ENCODE measurements at places on chromosomes 7 and 10. TPM values are rescaled to one million over a fixed set of nuclear protein-coding genes. Genes with fewer than 3 reads are reported as not detected.

The FBXL13 gene
- polyA plus RNA-seq, result not detected

The NUP205 gene
- 29.2 TPM for polyA plus RNA-seq

The TLL2 gene
- polyA plus RNA-seq, result not detected

The MYOZ1 gene
- not detected for polyA plus RNA-seq

The ANKRD26 gene
- 1.6 TPM for polyA plus RNA-seq

DNA sequence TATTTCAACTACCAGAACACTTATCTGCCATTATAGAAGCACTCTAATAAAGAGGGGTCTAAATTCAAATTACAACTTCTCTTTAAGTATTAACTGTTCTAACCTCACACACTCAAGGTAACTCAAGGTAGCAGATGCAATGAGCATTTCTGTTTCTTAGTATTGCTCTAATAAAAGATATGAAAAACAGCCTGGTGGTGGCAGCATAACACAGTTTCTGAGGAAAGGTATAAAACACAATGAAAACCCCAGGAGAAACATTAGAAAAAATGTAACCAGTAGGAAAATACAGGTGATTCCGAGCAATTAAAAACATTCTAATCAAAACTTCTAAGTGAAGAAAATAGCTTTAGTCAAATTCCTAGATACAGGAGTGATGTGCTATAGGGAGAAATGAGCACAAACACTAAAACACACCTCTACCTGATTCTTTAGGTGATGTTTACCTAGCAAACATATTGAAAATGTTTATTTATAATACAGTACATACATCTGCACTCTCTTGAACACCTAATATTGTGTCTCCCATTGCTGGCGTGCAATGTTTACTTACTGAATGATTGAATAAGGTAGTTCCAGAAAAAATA lies 3.5 kb downstream of the MKRN1 start:
- DNase-seq, result peak; percentile 52

GRCh38 chr10:132381741-132382140 lies 15.3 kb upstream of the PWWP2B start:
- no peak for DNase-seq

- no peak for DNase-seq
These were observed 3.3 kb downstream of the SLIT1 start for GRCh38 chr10:97182288-97182990.

- DNase-seq, result peak; percentile 64
These were observed 8.3 kb downstream of the XPNPEP1 start for GRCh38 chr10:109914966-109915365.

DNA sequence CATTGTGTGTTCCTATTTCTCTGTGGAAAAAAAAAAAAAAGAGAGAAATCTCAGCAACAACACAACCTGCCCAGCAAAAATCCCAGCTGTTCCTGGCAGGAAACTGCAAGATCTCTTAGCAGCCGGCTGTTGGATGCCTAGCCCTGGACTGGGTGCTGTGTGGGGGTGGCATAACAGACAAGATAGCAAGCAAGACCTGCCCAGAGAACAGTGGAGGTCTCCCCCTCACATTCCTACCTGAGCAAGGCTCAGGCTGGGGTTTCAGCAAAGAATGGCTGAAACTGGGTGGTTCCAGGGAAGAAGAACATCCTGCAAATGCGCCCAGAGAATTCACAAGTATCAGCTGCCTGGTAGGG lies 248.8 kb upstream of the ZMIZ1 start:
- DNase-seq, result no peak

- DNase-seq, result no peak
These were observed 15.5 kb downstream of the AGMO start for GRCh38 chr7:15546272-15546792.

GRCh38 chr10:133391761-133392518 lies 2.0 kb upstream of the MTG1 start:
- DNase-seq, result no peak

DNA sequence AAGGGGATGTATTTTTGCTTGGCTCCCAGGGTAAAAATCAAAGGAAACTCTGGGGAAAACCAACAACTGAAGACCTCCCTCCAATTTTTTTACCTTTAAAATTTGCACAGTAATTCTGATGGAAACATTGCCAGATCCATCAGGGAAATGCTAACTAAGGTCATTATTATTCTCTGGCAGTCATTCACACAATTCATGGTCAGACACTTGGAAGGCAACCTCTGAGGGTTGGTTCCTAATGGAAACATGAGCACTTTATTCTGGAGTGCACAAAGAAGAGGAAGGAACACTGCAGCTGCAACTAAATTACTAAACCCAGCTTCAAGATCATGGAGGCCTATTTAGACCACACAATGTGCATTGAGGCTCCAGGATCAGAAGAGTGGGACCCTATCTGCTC lies 34.2 kb downstream of the SRI start:
- no peak for DNase-seq

DNA sequence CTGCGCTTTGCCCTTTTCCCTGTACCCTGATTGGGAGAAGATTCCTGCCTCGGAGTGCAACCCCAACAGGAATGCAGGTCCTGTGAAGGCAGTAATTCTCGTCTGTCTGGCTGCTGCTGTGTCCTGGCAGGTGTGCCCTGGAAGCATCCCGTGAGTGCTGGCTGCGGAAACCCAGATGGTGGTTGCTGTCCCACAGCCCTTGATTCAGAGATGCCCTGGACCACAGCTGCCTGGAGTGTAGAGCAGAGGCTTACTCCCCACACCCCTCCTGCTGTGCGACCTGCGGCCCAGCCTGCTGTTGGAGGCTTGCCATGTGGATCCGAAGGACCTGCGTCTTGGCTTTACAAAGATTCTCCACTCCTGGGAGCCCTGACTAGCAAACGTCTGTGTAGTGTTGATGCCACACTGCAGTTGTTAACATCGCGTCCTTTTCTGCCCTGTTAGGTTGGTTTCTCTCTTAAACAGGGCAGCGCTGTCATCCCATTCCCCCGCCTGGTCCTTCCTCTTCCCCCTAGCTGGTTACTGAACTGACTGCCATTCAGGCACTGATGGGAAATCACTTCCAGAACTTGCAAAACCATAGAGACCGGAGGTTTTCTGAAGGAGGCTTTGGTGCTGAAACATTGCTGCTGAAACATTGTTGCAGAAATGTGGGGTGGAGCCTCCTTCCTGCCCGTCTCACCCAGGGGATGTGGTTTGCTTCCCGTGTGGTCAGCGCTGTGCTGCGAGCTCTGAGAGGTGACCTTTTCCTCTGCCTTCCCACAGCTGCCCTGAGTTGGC lies 53.3 kb downstream of the DNAJB6 start:
- DNase-seq, result peak; percentile 31

DNA sequence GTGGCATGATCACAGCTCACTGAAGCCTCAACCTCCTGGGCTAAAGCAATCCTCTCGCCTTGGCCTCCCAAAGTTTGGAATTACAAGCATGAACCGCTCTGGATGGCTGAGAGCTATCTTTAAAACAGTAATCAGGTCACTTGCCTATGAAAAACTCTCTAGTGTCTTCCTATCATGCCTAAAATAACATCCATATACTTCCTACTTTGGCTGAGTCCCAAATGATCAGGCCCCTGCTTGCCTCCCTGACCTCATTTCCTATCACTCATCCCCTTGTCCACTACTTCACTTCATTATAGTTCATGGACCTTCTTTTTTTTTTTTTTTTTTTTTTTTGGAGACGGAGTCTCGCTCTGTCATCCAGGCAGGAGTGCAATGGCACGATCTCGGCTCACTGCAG lies 28.0 kb downstream of the SEPTIN7 start:
- DNase-seq, result no peak

GRCh38 chr7:144784943-144785342 lies 50.9 kb downstream of the TPK1 start:
- no peak for DNase-seq

DNA sequence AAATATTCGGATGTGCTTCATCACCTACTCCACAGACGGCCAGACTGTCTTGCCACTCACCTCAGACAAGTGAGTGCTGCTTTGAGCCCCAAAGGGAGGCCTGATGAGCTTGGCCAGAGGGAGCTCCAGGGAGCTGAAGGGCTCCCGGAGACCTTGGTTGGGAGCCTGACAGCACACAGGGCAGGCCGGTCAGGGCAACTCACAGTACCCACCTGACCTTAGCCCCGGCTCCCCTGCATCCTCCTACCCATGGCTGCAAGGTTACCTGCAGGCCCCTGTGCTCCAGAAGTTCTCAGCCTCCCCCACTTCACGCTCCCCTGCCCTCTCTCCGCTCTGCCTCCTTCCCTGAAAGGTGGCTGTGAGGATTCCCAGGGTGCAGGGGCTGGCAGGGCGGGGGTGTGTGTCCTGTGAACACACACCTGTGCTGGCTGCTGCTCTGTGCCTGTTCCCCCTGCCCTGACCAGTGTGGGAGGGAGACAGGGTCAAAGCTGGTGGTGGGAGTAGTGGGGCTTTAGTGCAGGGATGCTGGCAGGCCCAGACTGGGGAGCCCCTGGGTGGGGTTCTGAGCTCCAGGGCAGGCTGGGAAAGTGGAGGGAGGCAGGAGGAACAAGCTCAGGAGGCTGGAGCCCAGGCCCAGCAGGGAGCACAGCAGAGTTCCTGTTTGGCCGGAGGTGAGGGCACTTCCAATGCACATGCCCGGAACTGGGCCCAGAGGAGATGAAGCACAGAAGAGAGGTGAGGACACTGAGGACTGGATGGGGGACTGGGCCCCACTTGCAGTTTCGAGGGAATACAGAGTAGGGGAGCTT lies 7.2 kb downstream of the ANTXRL start:
- no peak for DNase-seq

DNA sequence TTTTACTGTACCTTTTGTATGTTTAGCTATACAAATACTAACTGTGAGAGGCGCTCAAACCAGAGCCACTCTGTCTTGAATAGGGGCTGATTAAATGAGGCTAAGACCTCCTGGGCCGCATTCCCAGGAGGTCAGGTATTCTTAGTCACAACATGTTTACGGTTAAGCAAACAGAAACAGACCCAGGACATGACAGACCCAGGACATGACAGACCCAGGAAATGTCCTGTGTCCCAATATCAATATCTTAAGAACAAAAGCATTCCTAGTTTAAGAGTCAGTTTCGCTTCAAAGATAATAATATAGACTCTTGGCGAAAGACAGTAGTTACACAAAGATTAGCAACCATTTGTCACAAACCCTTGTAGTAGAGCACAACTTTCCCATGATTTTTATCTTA lies 304.5 kb downstream of the CCSER2 start:
- no peak for DNase-seq

DNA sequence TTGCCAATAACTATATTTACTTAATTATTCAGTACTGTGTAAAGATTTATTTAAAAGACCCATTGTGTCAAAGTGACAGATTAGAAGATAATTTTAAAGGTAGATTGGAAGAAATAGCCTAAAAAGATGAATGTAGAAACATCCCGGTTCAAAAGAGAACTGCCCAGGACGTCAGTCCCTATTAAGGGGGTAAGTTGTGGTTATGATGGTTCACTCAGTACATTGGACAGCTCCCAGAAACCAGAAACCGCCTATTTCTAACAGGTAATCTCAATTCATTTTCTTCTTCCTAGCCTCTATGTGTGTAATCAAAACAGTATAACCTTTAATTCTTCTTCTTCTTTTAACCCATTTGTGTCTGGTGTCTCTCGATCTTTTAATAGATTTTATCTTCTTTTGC lies 1.5 kb upstream of the FERD3L start:
- DNase-seq, result no peak

DNA sequence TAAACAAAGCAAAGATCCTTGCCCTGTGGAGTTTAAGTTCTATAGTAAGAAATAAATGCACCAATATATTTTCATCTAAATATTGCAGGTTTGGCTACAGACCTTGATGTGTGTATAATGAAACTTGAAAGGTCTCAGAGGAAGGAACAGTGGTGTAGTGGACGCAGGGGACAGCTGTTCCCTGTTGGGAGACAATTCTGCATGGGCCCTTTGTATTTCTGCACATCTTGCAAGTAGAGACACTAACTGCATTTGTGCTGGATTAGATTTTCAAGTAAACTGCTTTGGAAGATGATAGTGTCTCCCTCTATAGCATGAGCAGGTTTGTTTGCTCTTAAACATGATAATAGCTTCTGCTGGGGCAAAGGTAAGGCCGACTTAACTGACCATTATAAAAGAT lies 57.5 kb upstream of the FAM133B start:
- DNase-seq, result no peak

- DNase-seq, result no peak
These were observed 74.4 kb upstream of the PAX2 start for GRCh38 chr10:100670828-100671479.

DNA sequence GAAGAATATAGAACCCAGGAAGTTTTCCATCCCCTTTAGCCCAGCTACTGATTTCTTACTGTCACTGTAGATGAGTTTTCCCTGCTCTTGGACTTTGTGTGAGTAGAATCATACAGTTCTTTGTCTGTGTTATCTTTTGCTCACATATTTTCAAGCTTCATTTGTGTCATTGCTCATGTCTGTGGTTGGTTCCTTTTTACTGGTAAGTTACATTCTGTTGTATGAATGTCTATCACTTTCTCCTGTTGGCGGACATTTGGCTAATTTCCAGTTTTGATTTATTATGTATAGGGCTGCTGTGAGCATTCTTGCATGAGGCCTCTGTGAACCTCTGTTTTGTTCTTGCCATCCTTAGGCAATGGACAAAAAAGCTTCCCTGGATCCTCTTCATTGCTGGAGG lies 5.3 kb downstream of the GLRX3 start:
- DNase-seq, result no peak

GRCh38 chr7:122528879-122529481 lies 169.9 kb downstream of the RNF133 start:
- no peak for DNase-seq

GRCh38 chr10:125230251-125230650 lies 69.9 kb upstream of the CTBP2 start:
- no peak for DNase-seq

DNA sequence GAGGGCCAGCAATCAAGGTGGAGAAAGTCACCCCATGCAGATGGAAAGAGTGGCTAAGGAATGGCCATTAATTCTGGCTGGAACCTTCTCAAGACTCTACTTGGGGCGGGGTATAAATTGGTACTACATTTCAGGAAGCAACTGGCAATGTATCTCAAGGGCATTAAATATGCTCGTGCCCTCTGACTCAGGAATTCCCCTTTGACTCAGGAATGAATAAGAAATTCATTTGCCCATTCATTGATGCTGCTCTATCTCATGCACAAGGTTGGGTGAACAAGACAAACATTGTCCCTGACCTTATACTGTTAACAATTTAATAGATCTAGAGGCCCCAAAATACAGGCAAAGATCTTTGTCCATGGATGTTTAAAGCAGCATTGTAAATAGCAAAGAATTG lies 188.1 kb downstream of the MYOF start:
- DNase-seq, result no peak
